ENCODE measurements at places on chromosomes 5 and 9. TPM values are rescaled to one million over a fixed set of nuclear protein-coding genes. Genes with fewer than 3 reads are reported as not detected.

The FST gene
- 80.2 TPM for total RNA-seq

The IL3 gene
- not detected for total RNA-seq

The LIFR gene
- 38.6 TPM for total RNA-seq

The PTPRD gene
- total RNA-seq, result 13.7 TPM

The ADAMTS16 gene
- not detected for total RNA-seq

The PGM5 gene
- 13.5 TPM for total RNA-seq

The ENTREP1 gene
- 0.41 TPM for total RNA-seq

The LCP2 gene
- not detected for total RNA-seq
